ENCODE measurements at places on chromosomes 3 and 15.

- DNase-seq: no peak
These were observed 72.1 kb downstream of the EPHA3 start for GRCh38 chr3:89179355-89180001.

GRCh38 chr15:89107984-89108383 is 19.7 kb downstream of the ABHD2 start:
- DNase-seq: no peak

DNA sequence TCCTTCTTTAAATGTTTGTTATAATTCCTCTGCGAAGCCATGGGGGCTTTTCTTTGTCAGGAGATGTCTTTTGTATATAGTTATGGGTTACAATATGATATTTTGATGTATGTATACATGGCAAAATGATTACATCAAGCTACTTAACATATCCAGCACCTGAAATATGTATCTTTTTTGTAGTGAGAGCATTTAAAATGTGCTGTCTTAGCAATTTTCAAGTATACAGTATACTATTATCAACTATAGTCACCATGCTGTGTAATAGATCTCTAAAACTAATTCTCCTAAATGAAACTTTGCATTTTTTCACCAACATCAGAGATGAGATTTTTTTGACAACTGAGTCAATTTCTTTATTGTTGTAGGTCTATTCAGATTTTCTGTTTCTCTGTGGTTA is 77.2 kb downstream of the STXBP5L start:
- DNase-seq: no peak

DNA sequence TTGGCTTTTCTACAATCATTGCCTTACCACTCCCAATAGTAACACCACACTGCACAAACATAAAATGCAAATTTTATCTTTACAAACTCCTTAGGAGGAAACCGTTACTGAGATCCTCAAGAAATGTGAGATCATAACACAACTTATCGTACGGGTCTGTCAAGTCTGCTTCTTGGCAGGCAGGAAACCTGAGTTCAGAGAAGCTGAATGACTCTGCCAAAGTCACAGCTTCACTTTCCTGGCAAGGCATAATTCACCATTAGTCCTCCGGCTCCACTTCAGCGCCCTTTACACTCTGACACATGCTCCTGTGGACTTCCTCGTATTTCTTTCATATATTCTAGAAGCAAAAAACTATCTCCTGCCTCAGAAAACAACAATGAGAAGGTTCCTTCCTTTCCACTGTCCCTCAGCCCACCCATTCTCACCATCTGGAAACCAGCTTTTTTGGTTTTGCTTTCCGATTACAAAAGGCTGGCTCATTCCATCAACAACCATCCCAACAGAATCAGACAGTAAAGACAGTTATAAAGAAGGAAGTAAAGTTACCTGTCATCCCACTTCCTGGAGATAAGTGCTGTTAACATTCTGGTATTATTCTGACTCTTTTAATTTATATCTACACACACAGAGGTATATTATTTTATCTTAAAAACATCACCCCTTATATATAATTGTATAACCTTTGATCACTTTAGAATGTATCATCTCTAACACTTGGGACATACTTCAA is 223.4 kb downstream of the STT3B start:
- DNase-seq: no peak

DNA sequence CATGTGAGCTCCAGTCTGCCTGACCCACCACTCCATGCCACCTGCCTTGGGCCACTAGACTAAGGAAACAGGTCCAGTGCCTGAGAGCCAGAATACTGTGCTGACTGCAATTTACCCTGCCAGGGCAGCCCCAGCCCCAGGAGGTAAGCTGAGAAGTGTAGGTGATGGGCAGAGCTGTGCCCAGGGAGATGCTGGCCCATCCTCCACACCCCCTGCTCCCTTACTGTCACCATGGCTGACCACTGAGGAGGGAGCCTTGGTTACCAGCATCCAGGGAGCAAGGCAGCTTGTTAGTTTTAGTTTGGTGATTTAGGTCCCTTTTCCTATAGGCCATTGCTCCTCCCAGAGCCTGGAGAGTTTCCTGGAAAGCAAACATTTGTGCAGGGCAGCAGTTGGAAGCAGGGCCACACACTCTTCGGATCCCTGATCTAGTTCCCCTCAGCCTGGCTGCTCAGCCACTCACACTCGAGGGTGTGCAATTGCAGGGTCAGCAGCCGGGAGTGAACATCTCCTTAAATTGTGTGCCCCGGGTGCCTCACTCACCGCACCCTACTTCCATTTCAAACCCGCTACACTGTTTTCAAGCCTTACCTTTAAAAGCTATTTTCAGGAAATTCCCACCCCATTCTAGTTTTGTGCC is 2.0 kb downstream of the GALNT15 start:
- DNase-seq: no peak

DNA sequence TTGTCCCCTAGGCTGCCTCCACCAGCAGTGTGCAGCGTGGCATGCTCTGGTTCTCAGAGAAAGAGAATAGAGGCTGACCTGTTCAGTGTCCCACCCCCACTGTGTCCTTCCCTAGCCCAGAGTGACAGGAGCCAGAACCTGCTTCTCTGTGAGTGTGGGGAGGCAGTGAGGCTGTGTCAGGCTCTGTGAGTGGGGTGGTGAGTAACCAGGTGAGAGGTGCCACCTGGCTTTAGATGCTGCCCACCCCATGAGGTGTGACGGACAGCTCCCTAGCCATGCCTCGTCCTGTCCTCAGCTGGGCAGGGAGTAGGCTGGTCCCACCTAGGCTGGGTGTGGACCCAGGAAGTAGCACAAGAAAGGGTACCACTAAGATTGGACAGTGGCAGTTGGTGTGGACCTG is 6.3 kb downstream of the TEX264 start:
- DNase-seq: no peak
